ENCODE measurements at places on chromosomes 12 and 14. TPM values are rescaled to one million over a fixed set of nuclear protein-coding genes. Genes with fewer than 3 reads are reported as not detected.

DNA sequence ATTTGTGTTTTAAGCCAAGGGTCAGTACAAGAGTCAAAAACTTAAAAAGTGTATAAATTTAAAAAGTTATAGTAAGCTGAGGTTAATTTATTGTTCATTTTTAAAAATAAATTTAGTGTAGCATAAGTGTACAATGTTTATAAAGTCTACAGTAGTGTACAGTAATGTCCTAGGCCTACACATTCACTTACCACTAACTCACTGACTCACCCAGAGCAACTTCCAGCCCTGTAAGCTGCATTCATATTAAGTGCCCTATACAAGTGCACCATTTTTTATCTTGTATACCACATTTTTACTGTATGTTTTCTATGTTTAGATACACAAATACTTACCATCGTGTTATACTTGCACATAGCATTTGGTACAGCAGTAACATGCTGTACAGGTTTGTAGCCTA, 37.7 kb downstream of the GPR137C start:
- no peak for DNase-seq

The A2M gene
- 57.7 TPM for total RNA-seq

DNA sequence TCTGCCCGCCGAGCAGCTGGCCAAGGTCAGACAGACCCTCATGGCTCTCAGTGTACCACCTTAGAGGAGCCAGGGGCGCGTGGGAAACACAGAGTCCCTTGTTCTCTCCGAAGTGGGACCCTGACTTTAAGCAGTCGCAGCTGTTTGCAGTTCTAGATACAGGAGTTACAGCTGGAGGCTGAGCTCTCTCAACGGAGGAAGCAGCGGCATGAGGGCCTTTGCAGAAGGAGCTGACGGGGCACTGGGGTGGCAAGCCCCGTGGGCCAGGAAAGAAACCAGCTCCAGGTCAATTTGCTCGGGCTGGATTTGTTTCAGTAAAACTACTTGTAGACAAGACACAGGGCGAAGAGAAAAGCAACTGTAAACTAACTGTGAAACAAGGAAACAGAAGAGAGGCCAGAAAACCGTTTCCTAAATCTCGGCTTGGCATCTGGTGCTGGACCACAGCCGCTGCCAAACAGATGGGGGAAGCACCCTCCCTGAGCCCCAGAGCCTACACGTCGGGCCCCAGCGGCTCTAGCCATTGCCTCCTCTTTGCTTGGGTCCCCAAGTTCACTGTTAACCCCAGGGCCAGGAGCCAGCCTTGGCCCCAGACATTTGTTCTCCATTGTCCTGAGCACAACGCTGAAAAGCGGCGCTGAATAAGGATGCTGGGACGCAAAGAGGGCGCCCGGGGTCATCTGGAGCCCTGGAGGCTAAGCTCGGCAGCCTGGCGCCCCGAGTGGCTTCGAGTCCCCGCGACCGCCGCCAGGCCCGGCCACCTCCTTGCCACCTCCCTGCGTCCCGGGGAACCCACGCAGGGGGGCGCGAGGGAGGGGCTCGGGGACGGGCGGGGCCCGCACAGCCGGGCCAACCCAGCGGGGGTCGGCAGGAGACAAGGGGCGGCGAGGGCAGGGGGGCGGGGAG, 914 bp upstream of the PACS2 start:
- DNase-seq = peak; percentile 44

The SYCP3 gene
- 0.76 TPM for total RNA-seq

DNA sequence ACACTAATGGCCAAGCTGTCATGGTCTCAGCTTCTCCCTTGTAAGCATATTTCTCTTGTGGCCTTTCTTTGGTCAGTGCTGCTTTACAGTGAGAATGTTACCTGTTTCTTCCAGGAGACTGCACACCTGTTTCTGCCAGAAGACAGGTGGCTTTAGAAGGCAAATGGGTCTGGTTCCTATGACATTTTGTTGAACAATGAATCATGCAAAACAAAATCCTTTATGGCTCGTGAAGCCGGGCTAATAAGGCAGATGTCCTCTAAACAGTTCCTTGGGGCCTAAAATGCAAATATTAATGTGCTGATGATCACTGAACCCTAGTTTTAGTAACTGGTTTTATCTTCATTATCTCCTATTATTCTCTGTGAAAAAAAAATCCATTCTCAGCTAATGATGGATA, 927.6 kb downstream of the GALC start:
- no peak for DNase-seq

GRCh38 chr12:47850153-47851084, 30.7 kb upstream of the HDAC7 start:
- no peak for DNase-seq

GRCh38 chr12:67424784-67425183, 155.6 kb downstream of the CAND1 start:
- DNase-seq = no peak

- no peak for DNase-seq
These were observed 158.4 kb upstream of the IGF1 start for GRCh38 chr12:102638777-102639176.

The LRP6 gene
- total RNA-seq = 11.7 TPM

GRCh38 chr14:97055355-97055754, 258.2 kb downstream of the VRK1 start:
- DNase-seq = no peak

GRCh38 chr12:11763760-11764520, 114.5 kb downstream of the ETV6 start:
- no peak for DNase-seq

GRCh38 chr12:107302649-107303341, 209.4 kb upstream of the CRY1 start:
- no peak for DNase-seq

The ASCL1 gene
- 17.8 TPM for total RNA-seq

The MGP gene
- 14.5 TPM for total RNA-seq

GRCh38 chr12:21642707-21643389, 14.8 kb downstream of the LDHB start:
- DNase-seq = no peak

The KRT6C gene
- 0.28 TPM for total RNA-seq

The FAM90A1 gene
- total RNA-seq = 0.24 TPM

DNA sequence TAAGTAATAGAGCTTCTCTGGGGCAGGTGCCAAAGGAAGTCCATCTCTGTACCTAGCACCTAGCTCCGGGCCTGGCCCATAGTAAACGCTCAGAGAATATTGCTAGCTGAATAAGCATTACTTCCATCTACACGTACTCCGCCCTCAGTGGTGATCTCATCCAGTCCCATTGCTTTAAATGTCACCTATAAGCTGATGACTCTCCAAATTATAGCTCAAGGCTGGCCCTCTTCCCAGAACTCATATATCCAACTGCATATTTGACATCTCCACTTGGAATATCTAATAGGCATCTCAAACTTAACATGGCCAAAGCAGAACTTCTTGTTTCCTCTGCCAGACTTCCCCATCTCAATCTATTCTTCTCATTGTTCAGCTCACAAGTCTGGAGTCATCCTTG, 6.9 kb upstream of the DYNLL1 start:
- no peak for DNase-seq

The DPPA3 gene
- total RNA-seq = 0.19 TPM

DNA sequence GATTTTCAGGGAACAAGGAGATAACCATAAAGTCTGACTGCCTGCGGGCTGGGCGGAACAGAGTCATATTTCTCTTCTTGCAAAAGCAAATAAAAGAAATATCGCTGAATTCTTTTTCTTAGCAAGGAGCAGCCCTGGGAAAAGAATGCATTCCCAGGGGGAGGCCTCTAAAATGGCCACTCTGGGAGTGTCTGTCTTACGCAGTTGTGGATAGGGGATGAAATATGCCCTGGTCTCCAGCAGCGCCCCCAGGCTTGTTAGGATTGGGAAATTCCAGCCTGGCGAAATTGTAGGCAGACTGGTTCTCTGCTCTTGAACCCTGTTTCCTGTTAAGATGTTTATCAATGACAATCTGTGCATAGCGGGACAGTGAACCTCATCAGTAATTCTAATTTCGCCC, 40.5 kb downstream of the PCNX1 start:
- no peak for DNase-seq

The ANO2 gene
- 0.57 TPM for total RNA-seq

DNA sequence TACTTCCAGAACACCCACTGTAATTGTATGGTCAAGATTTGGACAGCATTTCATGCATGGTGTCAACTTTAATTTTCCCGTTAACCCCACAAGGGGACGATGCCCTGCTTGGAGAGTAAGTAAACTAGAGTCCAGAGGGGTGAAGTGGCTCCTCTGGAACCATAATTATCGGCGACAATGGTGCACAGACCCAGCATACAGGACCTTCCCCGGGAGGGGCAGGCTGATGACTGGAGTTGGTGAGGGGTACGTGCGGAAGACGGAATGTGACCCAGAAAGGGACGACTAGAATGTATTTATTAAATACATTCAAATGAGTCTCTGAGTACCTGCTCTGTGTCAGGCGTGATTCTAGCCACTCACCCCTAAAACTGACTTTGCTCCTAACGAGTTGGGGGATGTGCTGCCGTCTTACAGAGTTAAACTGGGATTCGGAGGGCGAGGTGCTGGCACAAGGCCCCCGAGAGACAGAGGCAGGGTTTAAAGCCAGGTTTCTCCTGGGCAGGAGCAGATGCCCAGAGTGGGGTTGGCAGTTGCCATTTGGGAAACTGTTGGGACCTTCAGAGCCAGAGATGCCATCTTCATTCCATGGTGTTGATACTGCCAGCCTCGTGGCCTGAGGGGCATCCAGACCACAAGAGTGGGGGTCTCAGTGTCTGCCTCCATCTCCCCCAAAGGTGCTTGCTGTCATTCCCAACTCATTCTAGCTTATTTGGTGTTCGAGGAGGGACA, 10.9 kb downstream of the RTL1 start:
- no peak for DNase-seq

GRCh38 chr12:106284358-106285105, 18.0 kb upstream of the TCP11L2 start:
- DNase-seq = no peak

- no peak for DNase-seq
These were observed 38.6 kb downstream of the PTPRB start for GRCh38 chr12:70598467-70599193.

GRCh38 chr12:24905431-24905830, 43.5 kb downstream of the BCAT1 start:
- DNase-seq = no peak

The TCL1B gene
- total RNA-seq = 0.24 TPM

The CPNE6 gene
- 0.05 TPM for total RNA-seq

- no peak for DNase-seq
These were observed 309.3 kb downstream of the MED13L start for GRCh38 chr12:115968211-115968610.

DNA sequence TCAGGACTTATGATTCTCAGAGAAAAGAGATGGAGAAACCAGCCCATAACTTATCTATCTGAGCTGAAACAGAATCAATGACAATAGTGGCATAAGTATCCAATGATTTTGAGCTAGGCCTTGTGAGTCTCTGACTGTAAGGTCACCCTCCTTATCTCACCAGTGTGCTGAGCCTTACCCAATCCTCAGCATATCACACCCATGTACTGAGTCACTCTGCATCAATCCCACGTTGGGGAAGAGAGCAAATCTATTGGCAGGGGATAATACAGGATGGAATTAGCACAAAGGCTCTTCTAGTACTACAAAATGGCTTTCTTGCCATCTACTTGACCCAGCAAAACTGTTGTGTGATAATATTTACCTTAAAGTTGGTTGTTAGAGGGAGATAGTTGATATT, 997.8 kb downstream of the NRXN3 start:
- DNase-seq = no peak

GRCh38 chr12:39541471-39541870, 78.1 kb downstream of the ABCD2 start:
- DNase-seq = no peak

The LMNTD1 gene
- total RNA-seq = not detected

The MMP17 gene
- 0.28 TPM for total RNA-seq

The HOXC10 gene
- not detected for total RNA-seq

The PTGER2 gene
- 2.5 TPM for total RNA-seq

DNA sequence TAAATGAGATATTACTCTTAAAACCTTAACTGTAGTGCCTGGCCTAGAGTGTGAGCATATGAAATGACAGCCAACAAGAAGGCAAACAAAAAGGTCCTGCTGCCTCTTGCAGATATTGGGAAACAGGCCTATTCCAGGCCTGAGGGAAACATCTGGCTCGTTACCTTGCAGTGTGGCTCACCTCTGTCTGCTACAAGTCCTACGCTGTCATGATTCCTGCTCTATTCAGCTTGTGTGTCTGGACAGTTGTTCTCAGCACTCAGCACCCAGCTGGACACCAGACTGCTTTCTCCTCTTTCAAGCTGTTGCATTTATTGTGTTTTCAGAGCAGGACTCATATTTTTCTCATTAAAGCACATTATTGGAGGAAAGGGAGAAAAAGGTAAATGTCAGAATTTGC, 113.5 kb downstream of the TMTC2 start:
- no peak for DNase-seq

The FGF6 gene
- not detected for total RNA-seq

DNA sequence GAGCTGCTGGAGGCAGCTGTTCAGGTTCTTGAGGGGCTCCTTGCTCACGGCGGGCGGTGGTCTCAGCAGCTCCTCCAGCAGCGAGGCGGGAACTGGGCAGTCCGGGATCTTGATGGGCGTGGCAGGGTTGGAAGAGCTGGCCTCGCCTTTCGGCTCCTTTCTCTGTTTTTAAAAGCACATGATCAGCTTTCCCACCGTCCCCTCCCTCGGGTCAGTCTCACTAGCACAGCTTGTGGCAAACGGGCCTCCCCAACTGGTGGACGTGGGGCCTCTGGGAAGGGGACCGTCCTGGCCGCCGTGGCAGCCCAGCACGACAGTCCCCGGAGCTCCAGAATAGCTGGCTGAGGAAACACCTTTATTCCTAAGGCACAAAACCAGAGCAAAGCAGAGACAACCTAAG, 12.5 kb upstream of the ANKLE2 start:
- no peak for DNase-seq

- DNase-seq = no peak
These were observed 9.2 kb downstream of the CD69 start for GRCh38 chr12:9751204-9752144.

DNA sequence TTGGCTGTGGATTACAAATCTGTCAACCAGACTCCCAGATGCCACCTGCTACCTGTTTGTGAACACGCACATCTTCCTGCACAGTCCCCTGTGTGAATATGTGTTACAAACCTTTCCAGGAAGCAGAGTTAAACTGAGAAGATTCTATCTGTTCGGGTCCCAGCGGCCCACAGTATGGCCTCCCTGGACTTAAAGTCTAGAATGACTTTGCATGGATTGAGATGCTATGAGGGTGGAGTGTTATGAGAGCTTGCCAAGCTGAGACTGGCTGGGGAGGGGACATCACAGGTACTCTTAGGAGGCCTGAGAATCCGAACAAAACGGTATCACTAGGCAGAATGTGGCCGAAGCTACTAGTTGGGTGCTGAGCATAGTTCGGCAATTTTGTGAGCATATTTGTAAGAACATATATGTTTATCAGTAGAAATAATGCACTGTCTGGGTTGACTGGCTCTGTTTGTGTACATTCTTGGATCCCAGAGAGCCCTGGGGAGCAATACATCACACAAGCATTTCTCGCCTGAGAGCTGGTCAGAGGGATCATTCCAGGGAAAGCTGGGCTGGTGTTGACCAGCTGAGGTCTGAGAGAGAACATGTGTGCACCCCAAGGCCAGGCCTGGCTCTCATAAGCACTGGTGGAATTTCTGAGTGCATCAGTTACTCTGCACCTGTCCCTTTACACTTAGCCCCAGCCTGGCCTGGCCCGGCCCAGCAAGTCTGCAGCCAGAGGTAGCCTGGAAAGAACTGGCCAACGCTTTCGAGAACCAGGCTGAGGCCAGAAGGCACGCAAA, 29.8 kb upstream of the LTBP2 start:
- DNase-seq = no peak

- no peak for DNase-seq
These were observed 33.5 kb downstream of the RBM19 start for GRCh38 chr12:113932381-113933196.

- no peak for DNase-seq
These were observed 161.5 kb downstream of the RPS29 start for GRCh38 chr14:49424436-49425331.

The RIMBP2 gene
- total RNA-seq = 0.47 TPM
